ENCODE measurements at places on chromosomes 7 and 10.
A peak's percentile ranks its signal among the peaks of the same experiment; 100 is the strongest.

GRCh38 chr10:5070648-5071410 is 23.4 kb upstream of the AKR1C3 start:
- no peak for DNase-seq

GRCh38 chr10:103772096-103772845 is 83.1 kb downstream of the SH3PXD2A start:
- peak; percentile 79 for DNase-seq

DNA sequence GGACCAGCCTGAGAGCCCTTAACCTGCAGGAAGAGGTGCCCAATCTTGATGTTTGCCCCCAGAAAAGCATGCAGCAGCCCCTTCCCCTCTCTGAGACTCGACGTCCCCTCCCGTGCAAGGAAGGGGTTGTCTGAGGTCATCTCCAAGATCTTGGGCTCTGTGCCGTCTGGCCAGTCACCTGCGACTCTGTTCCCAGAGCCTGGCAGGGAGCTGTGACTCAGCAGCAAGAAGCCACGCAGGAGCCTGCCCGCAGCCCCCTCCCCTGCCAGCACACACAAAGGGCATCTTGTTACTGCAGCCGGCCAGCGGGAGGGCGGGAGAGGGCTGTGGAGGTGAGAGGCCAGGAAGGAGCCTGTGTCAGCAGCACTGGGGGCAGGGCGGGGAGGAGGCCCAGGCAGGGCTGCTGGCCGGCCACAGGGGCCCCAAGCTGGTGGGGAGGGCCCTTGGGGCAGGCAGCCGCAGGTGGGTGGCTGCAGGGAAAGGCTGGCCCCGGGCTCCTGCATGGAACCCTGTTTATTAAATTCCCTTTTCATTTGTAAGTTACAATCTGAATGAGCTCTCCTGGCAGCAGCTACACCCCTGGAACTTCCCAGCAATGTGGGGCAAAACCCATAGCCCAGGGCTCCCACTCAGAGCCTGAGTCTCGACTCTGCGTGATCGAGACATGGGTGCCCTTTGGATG is 103.7 kb upstream of the ZMIZ1 start:
- no peak for DNase-seq

DNA sequence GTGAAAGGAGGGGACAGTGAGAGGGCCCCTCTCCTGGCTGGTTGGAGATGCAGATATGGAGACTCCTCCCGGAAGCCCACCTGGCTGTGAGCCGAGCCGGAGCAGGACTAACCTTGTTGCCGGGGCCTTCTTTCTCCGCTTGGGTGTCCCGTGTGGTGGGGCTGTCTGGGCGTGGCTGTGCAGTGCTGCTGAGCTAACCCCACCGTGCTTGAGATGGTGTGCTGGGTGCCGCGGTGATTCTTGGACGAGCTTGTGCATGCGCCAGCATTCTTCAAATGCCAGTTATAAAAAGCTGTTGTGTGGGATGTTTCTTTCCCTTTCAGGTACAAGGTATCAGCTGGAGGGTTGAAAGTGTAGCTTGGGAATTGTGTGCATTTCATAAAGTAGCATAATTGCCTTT is 48.8 kb downstream of the DAGLB start:
- no peak for DNase-seq

DNA sequence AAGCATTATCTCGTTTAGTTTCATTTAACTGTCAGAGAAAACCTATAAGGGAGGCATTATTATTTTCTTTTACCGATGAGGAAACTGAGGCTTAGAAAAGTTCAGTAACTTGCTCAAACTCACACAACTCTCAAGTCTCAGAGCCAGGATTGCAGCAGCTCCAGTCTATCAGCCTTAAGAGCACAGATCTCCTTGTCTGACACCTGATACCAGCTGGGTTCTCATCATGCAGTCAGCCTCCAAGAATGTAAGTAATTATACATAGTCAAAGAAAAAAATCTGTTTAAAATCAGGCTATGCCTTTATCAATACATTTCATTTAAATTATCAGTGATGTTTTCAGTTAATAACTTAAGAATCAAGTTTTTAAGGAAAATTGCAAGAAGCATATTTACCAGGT is 236.6 kb upstream of the TCF7L2 start:
- no peak for DNase-seq

- no peak for DNase-seq
These were observed 42.8 kb downstream of the CPXM2 start for GRCh38 chr10:123848564-123849457.

All from activated naive CD8-positive, alpha-beta T cell treated with anti-CD3 and anti-CD28 coated beads, Interleukin-2, amount 10 ng/mL, durations not matched to agents 7 days and 5 days (primary cell).